ENCODE measurements at places on chromosomes 2 and 18.

DNA sequence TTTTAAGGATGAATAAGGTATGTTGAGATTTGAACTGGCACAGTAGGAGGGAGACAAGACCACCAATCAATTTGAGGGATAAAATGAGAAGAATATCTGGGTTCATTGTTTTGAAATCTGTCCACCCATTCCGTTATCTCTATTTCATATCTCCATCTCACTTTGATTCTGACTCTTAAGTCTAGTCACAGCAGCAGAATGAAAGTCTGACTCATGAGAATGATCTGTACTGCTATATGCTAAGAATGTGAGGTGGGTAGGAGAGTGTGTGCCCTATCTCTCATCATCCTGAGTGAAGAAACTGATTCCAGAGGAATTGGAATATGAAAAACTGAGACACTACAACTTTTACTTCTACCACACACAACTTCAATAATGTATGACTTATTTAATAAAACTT lies 1994.5 kb upstream of the PIK3C3 start:
- no peak for DNase-seq

DNA sequence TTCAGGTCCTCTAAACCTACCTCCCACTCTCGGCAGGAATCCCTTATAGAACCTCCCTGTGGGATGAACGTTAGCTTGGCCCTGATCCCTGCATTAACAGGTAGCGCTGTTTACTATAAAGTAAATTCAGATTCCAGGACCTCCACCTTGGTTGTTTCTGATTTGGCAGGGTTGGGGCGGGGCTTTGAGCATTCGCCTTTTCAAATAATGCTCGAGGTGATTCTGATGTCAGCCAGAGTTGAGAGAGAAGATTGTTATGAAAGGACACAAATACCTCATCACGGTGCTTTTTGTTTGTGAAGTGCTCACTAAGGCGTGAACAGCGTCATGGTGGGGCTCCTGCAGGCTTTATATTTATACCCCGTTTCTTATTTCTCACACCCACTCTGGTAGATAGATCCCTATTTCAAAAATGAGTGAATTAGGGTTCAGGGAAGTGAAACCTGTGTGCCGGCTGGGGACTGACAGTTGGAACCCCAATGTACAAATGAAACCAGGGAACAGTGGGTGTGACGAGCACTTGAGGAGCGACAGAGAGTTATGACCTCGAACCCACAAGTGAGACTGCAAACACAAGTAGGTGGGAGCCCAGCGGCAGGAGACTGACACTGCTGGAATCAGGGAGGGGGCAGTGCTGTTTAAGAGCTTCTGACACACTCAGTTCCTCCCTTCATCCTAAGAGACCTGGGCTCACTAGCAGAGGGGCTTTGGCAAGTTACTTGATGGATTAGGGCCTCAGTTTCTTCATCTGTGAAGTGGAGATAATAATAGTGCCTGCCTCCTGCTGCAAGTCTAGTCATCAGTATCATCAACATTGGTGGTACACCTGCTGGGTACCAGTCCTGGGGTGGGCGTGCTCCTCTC lies 14.2 kb upstream of the CXCR4 start:
- no peak for DNase-seq

GRCh38 chr18:32368991-32369390 lies 101.7 kb downstream of the GAREM1 start:
- no peak for DNase-seq

- no peak for DNase-seq
These were observed 40.0 kb downstream of the COA5 start for GRCh38 chr2:98568161-98568956.

DNA sequence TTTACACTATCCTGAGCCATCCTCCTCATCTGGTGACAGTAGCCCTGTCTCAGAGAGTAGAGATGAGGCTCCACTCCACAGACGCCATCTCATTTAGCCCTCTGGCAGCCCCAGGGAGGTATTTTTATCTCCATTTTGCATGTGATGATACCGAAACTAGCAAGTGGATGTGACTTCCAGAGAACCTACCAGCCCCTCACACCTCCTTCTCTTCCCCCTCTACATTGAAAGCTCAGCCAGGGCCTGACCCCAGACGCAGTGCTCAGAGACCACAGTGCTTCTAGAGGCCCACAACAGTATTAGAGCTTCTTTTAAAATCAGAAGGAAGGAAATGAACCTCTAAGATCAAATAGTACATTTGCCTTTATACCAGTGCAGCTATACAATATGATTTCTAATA lies 8.3 kb downstream of the GYPC start:
- DNase-seq, result no peak

DNA sequence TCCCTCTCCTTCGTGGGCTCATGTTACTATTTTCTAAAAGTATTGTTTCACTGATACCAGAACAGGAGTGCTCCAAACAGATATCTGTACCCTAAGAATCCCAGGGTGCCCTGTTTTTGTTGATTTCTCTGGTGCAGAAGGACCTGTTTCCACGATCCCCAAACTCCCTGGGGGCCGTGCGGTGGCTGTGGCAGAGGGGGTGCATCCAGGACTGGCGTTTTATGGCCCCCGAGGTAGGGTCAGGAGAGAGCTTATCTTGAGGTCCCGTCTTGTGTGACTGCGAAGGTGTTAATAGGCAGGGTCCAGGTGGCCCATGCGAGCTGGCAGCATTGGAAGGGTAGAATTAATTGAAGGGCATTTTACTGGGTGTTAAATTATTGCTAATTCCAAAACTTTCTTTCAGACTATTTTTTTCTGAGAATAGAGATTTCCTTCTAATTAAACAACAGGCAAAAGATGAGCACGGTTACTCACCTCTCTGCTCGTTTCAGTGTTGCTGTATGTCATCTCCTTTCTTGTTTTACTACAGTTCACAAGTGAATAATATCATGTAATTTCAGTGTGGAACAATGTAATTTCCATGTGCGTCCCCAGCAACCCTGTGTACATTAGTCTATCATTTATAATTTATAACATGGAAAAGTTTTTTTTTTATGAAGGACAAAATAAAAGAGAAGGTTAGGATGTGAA lies 8.2 kb downstream of the TWIST2 start:
- DNase-seq, result no peak

GRCh38 chr2:159706385-159706980 lies 5.8 kb upstream of the MARCHF7 start:
- no peak for DNase-seq

DNA sequence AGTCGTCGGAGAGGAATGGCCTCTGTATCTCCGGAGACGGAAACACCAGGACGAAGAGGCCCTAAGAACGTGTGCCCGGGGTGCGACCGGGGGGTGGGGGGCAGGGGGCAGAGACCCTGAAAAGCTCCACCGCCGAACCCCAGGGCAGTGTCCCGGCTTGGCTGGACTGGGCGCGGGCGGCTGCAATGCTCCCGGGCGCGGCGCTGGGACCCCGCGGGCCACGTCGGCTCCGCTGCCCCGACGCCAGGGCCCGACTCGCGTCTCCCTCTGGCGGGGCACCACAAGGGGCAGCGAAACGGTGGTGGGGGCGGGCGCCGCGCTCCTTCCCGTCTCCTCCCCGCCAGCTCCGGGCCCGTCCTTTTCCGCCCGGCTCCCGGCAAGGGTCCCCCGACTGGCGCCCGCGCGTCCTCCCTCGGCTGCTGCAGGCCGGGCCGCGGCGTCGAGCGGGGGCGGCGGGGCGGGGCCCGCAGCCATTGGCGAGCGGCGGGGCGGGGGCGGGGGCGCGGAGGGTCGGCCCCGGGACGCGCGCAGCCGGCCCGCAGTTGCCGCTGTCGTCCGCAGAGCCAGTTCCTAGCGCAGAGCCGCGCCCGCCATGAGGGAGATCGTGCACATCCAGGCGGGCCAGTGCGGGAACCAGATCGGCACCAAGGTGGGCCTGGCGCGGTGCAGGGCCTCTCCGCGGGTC lies at the start of gene TUBB6:
TSS of gene TUBB6 (plus strand) at position 541 of the 685 bp plus-strand sequence. CDS start at position 593, 52 bp downstream.
- DNase-seq, result no peak

DNA sequence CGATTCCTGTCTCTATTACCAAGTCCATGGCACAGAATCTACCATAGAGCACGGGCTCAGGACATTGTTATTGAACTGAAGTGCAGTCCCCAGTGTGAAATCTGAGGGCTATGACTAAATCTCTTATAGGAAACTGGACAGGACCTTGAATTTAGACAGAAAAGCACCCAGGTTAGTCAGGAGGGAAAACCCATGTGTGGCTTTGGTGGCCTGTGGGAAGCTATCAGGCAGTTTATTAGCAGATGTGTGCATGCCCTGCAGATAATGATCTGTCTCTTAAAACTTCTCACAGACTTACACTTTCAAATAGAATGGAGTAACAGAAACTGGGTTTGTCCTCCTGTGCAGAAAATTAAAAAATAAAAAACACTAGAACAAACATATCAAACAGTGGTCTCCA lies 610.0 kb upstream of the RAB6C start:
- no peak for DNase-seq

DNA sequence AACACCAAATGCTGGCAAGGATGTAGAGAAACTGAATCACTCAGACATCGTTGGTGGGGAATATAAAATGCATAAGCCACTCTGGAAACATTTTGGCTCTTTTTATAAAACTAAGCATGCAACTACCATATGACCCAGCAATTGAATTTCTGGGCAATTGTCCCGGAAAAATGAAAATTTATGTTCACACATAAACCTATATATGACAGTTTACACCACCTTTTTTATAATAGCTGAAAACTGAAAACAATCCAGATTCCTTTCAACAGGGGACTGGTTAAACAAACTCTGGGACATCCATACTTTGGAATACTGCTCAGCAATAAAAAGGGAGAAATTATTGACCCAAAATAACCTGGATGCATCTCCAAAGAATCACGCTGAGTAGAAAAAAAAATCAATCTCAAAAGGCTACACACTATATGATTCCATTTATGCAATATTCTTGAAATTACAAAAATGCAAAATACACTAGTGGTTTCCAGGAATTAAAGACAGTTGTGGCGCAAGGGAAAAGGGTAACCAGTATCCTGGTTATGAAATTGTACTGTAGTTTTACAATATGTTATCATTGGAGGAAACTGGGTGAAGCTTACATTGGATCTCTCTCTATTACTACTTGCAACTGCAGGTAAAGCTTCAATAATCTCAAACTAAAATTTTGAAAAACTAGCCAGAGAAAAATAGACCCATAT lies 130.2 kb upstream of the PID1 start:
- no peak for DNase-seq
